KG1 (cell line): ENCODE measurements at places on chromosomes 5 and 9.

GRCh38 chr9:1514250-1514649, 464.1 kb downstream of the DMRT2 start:
- no peak for DNase-seq

DNA sequence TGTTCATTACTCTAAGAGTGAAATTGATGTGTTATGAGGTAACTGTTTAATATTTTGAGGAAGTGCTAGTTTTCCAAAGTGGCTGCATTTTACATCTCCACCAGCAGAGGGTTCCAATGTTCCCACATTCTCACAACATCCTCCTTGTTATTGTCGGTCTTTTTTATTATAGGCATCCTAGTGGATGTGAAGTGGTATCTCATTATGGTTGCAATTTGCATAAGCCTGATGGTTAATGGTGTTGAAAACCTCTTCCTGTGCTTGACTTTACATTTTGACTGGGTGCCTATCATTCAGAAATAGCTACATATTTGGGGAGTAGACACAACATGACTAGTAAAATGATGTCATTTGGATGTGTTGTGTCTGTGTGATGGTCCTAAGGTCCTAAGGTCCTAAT, 143.6 kb downstream of the MRPS30 start:
- no peak for DNase-seq

GRCh38 chr5:178424810-178425177, 165.4 kb downstream of the COL23A1 start:
- no peak for DNase-seq

DNA sequence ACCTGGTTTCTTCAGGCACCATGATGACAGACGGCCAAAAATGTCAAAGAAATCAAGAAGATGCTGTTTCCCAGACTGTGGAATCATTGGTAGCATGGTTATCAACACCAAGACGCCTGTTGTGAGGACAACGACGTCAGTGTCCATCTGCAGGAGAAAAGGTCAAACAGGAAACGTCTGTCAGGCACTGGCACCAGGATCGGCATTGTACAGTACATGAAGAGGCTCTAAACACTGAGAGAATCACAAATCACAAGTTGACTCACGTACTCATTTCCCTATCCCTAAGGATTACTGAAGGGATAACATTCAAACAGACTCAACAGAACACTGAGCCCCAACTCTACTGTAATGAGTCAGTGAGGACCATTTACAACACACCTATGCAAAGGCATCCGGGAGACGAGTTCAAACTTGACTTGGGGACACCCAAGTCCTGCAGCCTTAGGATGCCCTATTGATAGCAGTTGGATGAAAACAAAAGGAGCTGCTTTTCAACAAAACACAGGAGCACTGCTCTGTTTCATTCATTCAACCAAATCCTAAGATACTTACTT, 21.0 kb downstream of the TSC1 start:
- no peak for DNase-seq

DNA sequence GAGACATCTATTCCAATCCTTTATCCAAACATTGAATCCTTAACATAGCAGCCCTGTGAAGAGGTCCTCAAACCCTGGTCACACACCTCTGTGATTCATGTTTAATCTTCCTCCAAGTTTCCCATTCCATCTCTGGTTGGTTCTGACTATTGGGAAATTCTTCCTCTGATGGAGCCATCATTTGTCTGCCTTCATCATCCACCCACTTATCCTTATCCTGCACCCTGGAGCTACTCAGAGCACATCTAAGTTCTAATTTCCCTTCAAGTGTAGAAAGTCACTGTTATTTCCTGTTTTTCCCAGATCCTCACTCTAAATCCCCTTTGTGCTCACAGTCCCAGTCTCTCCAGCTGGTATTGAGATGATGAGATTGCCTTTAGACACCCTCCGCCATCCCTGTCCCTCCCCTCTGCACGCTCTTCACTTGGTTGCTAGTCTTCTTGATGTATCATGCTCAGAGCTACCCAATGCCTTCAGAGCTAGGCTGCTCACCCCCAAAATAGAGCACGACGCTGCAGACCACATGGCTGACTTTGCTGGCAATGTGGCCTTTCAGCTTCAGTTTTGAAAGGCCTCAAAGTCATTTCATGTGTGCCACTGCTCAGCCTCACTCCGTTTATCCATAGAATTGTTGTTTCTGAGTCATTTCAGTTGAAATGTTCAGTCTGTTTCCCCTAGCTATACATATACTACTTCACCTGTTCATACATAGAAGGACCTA, 154.3 kb downstream of the PALM2AKAP2 start:
- DNase-seq = no peak

DNA sequence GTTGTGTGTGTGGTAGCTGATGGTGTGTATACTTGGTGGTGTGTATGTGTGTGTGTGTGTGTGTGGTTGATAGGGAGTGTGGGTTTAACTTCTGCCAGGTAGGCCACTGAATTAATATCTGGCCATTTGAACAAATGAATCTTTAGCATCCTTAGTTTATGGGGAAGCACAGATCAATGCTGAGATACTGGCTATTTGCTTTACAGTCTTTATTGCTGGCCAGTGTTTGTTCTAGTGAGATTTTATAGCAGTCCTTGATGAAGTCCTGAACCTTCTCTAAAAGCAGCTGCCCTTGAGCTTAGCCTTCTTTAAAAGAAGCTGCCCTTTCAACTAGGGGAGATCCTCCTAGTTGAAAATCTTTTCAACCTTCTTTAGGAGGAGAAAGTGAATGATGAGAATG, 69.3 kb downstream of the MACIR start:
- DNase-seq = no peak

DNA sequence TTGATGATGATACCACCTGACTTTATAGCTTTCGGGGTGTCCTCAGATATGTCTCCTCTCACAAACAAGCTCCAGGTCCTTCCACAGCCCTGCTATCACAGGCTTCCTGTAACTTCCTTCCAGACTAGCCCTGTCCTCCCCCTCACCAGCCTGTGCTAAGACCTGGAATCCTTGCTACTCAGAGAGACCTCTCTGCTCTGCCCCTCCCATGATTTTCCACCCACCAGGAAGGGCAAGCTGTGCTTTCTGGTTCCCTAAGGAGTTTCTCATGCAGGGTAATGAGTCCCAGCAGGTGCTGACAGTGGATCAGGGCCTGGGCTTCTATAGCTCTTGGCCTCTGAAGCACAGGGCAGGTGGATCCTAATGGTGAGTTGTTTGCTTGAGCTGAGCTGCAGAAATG, 86.9 kb downstream of the AOPEP start:
- no peak for DNase-seq

- no peak for DNase-seq
These were observed 20.0 kb downstream of the PCDH1 start for GRCh38 chr5:141858079-141858765.

GRCh38 chr5:134084570-134084969, 29.9 kb upstream of the TCF7 start:
- DNase-seq = no peak

DNA sequence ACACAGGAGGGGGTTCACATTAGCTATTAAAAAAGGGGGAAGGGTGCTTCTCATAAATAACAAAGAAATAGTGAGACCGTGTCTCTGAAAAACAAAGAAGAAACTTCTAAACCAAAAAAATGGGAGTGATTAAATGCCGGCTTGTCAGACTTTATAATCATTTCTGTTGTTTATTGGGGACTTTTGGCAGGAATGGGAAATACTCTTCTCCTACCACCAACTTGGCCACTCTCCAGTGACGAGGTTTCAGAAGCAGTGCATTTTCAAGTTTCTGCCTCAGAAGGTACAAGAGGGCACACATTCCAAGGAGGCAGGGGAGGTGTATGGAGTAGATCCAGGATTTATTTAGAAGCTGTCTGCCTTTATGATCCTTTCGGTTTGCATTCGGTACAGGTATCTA, 46.2 kb downstream of the LIX1 start:
- DNase-seq = no peak

DNA sequence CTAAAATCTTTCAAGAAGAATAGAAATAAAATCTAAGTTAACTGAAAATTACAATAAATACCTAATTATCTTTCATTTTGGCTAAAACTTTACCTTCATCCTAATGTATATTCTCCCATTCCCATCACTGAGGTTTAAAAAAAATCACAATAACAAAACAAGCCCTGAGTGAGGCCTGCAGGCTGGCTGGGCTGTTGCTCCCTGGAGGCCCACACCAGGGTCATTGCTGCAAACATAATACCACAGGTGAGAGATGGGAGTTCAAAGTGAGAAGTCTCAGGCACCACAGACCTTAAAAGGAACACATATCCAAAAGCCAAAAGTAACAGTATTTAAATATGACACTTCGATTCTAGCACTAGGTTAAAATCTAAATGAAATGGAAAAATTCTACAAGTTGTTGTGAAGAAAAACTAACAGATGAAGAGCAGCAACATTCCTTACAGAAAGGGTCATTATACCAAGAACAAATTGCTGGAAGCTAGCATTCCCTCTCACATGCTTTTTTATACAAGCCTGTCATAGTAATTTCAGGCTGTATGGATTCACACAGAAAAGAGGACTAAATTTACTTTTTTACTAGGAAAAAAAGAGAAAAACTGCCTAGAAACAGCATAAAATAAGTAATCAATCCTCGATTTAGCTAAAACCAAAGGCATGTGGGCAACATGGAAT, 57.8 kb downstream of the AUH start:
- no peak for DNase-seq

DNA sequence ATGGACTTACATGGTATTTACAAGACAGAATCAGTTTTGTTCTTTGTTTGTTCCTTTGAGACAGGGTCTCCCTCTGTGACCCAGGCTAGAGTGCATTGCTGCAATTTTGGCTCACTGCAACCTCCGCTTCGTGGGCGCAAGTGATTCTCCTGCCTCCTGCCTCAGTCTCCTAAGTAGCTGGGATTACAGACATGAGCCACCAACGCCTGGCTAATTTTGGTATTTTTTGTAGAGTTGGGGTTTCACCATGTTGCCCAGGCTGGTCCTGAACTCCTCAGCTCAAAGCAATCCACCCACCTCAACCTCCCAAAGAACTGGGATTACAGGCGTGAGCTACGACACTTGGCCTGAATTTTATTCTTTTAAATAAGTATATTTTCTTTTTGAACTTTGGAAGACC, 27.6 kb downstream of the RAB24 start:
- DNase-seq = no peak

GRCh38 chr9:115883467-115884329, 269.9 kb upstream of the PAPPA start:
- no peak for DNase-seq

DNA sequence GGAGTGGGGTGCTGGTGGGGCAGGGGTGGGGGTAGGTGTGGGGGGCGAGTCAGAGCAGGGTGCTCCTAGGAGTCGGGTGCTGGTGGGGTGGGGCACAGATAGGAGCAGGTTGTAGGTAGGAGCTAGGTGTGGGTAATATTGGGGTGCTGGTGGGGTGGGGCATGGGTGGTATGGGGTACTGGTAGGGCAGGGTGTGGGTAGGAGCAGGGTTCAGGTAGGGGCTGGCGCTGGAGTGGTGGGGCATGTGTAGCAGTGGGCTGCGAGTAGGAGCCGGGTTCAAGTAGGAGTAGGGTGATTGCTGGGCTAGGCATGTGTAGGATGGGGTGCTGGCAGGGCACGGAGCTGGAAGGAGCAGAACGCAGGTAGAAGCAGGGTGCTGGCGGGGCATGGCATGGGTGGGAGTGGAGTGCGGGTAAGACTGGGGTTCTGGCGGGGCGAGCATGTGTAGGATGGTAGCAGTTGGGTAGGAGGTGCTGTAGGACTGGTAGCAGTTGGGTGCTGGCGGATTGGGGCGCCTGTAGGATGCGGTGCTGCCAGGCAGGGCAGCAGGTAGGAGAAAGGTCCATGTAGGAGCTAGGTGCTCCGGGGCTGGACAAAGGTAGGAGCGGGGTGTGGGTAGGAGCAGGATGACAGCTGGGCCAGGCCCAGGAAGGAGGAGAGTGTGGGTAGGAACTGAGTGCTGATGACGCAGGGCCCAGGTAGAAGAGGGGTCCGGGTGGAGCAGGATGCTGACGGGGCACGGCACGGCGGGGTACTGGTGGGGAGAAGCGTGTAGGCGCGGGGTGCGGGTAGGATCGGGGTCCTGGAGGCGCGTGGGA, 105.5 kb upstream of the SIMC1 start:
- DNase-seq = no peak

GRCh38 chr9:71589612-71590011, 178.7 kb downstream of the CEMIP2 start:
- DNase-seq = no peak

DNA sequence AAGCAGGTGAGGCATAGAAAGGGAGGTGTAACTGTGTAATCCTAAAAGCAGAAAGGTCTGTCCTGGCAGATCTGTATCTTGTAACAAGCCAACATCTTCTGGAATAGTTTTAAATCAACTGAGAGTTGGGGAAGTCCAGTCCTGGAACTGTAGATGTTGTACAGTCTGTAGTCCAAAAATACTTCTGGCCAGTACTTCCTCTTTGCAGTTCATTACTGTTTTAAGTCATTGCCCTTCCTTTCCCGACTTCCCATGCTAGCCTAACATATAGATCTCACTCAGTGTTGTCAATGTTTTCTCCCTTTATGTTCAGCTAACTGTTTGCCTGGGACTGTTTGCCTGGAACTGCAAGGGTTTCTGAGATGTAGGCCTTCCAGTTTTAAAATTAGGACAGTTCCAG, 168.5 kb upstream of the ISL1 start:
- no peak for DNase-seq

DNA sequence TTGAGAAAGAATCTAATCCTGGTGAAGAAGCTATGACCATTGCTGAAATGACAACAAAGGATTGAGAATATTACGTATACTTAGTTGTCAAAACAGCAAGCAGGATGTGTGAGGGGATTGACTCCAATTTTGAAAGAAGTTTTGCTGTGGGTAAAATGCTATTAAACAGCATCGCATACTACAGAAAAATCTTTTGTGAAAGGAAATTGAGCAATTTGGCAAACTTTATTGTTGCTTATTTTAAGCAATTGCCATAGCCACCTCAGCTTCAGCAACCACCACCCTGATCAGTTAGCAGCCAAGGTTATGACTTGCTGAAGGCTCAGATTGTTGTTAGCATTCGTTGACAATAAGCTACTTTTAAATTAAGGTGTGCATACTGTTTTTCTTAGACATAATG, 22.5 kb upstream of the ARL14EPL start:
- no peak for DNase-seq

GRCh38 chr9:96485280-96485679, 35.3 kb downstream of the HABP4 start:
- DNase-seq = no peak

GRCh38 chr9:75864266-75864665, 26.2 kb upstream of the PCSK5 start:
- no peak for DNase-seq

GRCh38 chr5:72508241-72509170, 1.3 kb upstream of the ZNF366 start:
- no peak for DNase-seq

DNA sequence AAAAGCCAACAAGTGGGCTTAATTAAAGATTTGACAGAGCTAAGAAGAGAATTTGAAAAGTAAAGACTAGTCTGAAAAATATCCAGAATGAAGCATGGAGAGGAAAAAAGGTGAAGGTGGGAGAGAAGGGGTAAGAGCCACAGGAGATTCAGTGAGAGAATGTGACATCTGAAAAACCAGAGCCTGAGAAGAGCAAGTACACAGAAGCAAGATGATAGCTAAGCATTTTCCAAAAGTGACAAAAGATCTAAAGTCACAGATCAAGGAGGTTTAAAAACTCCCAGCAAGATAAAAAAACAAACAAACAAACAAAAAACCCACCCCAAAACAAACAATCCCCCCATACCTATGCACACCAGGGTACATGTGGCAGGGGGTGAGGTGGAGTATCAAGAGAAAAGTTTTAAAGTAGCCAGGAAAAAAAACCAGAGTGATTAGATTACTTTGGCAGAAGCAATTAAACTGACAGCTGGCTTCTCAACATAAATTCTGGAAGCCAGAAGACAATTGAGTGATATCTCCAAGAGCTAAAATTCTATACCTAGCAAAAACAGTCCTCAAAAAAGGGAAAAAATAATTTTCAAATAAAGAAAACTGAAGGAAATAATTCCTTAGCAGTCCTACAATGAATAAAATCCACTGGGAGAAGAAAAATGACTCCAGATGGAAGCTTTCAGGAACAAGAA, 111.4 kb downstream of the RAPGEF6 start:
- DNase-seq = no peak
